ENCODE measurements at places on chromosomes 4 and X.

DNA sequence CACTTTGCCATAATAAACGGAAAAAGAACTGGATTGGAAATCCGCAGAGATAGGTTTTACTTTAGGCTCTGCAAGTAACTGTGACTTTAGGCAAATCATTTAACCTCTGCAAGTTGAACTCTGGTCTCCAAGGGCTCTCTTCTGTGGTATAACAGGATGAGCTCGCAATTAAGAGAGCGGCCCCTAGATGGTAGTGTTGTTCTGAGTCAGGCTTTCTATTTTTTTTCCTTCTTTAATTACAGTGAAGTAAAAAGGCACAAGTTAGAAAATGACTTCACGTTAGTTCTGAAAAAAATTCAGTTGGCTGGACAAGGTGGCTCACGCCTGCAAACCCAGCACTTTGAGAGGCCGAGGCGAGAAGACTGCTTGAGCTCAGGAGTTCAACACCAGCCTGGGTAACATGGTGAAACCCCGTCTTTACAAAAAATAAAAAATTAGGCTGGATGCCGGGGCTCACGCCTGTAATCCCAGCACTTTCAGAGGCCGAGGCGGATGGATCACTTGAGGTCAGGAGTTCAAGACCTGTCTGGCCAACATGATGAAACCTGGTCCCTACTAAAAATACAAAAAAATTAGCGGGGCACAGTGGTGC is 18.0 kb downstream of the RPS3A start:
- DNase-seq = peak; percentile 68

GRCh38 chr4:53040459-53040815 is 178.3 kb downstream of the RASL11B start:
- DNase-seq = no peak

DNA sequence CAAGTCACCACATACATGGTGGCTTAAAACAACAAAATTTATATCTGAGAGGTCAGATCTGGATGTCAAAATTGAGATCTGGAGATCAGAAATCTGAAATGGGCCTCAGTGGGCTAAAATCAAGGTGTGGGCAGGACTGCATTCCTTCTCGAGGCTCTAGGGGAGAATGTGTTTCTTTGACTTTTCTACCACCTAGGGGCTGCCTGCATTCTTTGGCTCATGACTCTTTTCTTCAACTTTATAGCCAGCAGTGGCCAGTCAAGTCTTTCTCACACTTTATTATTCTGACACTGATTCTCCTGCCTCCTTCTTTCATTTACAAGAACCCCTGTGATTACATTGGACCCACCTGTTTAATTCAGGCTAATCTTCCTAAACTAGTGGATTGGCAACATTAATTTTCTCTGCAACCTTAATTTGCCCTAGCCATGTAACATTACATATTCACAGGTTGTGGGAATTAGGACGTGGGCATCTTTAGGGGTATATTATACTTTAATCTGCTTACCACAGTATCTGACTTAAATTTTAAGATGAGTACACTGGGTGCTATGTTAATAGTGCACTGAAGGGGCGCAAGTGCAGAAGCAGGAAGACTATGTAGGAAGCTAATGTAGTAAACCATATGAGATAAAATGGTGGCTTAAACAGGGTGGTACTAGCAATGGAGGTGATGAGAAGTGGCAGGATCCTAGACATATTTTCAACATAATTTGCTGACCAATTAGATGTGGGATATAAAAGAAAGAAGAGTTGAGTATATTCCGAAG is 188.0 kb downstream of the SLC4A4 start:
- no peak for DNase-seq

- peak; percentile 69 for DNase-seq
Measured at GRCh38 chrX:8960957-8961468, 72.9 kb downstream of the FAM9B start.

DNA sequence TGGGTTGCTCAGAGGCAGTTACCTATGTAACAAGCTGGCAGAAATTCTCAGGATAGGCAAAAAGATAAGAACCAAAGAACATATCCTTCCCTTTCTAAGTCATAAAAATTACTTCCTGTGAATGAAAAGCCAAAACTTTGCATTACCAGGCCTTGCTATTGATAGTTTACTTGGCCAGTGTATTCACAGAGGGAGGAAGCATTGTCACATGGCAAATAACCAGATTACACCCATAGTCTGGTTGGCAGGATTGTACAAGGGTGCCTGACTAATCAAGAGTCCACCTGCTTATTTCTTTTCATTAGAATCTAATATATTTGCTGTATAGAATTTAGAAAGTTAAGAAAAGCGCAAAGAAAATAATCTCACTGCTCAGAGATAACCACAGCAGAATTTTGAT is 14.1 kb downstream of the XIAP start:
- no peak for DNase-seq

DNA sequence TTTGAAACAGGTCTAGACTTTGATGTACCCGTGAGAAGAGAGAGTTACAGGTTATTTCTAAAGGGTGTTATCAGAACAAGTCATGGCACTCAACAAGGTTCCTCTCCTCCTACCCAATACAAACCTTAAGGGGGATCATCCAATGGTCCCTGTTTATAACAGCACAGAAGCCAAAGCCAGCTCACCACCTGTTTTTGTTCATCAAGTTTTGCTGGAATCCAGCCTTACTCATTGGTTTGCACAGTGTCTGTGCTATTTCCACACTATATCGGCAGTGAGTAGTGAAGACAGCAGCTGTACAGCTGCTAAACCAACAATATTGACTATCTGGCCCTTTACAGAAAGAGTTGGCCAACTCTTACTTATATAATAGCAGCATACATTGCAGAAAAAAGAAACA is 262.1 kb upstream of the STS start:
- no peak for DNase-seq

DNA sequence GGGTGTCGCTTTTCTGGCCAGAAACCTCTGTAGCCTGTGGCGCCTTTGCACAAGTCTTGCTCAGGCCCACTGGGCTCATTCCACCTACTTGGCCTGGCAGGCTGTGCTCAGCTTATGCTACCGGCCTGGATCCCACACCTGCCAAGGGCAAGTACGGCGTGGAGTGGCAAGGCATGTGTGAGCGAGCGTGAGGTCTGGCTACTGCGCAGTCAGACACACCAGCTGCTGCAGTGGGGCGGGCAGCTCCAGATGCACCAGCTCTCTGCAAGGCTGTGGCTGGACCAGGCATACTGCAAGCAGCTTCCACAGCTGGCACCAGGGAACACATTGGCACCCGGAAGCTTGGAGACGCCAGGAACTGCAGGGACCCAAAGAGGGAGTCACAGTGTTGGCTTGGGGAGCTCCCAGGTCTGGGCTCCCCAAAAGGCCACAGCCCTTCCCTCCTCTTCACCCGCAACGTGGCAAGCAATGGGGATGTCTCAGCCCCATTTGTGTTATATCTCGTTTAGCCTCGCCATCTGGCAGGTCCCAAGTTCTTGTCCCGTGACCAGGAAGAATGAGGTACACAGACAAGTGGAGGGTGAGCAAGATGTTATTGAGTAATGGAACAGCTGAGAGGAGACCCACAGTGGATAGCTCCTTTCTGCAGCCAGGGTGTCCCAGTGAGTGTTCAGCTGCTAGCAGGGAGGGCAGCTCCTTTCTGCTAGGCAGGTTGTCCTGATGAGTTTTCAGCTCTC is 3.8 kb upstream of the FBXW7 start:
- no peak for DNase-seq

DNA sequence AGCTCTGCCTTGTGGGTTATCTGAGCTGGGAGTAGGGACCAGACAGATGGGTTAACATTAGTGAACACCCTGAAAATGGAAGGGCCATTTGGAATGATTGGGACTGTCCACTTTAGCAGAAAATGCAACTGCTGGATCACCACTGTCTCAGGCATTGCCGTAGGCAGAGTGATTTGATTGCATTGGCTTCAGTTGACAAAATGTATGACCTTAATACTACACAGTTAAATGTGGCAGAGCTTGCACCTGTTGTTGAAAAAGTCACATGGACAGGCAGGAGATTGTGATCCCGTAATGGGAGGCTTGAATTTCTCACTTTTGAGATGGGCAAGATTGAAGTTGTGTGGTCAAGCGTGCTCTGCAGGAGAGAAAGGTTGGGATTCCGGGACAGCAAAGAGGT is 166.5 kb upstream of the PUDP start:
- no peak for DNase-seq

DNA sequence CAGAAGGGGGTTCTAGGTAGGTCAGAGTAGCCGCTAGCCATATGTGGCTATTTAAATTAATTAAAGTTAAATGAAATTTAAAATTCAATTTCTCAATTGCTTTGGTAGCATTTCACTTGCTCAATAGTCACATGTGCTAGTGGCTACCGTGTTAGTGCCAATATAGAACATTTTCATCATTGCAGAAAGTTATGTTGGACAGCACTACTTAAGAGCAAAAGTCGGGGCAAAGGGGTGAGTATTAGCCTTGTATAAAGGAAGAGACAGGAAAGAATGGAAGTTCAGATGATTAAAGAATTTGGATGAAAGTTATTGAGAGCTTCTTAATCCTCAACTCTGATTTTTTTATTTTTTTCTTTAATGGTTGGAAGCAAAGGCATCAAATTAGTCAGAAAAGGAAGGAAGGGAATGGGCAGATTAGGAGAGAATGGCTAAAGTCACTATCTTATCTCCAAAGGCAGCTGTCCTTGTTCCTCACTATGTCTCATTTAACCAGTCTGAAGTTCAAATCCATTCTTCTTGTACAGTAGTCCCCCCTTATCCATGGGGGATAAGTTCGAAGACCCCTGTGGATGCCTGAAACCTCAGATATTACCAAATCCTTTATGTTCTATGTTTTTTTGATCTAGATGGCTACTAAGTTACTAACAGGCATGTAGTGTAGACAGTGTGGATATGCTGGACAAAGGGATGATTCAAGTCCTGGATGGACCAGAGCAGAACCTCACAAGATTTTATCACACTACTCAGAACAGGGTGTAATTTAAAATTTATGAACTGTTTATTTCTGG is 22.9 kb downstream of the OCIAD1 start:
- no peak for DNase-seq

GRCh38 chr4:160848901-160849760 is 1314.7 kb downstream of the FSTL5 start:
- no peak for DNase-seq

GRCh38 chr4:55955710-55956109 is 7.0 kb downstream of the CEP135 start:
- no peak for DNase-seq

GRCh38 chr4:70299643-70300042 is 35.1 kb upstream of the CABS1 start:
- no peak for DNase-seq

DNA sequence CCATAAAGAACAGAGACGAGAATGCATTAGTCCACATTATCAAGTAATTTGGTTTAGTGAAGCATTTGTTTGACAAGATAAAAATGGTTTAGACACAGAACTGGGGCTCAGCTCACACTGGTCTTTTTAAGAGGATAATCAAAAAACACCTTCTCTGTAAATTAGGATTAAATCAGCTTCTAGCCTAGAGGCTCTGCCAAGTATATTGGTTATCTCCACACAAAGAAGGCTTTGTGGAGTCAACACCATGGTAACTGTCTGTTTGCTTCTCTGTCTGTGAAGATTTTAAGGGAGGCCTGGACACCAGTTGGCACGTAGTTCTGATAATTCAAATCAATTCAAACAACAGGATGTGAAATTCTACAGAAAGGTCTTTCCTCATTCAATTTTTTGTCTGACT is 687.0 kb downstream of the DMD start:
- no peak for DNase-seq

- DNase-seq = peak; percentile 30
Measured at GRCh38 chr4:98939892-98940298, 11.0 kb upstream of the EIF4E start.

GRCh38 chrX:30887721-30888120 is 1.3 kb downstream of the TAB3 start:
- DNase-seq = no peak

Data from MV-4-11 (cell line).